ENCODE measurements at places on chromosomes 7 and 10.

- DNase-seq: no peak
These were observed 250.9 kb upstream of the TMEM72 start for GRCh38 chr10:44660271-44660670.

DNA sequence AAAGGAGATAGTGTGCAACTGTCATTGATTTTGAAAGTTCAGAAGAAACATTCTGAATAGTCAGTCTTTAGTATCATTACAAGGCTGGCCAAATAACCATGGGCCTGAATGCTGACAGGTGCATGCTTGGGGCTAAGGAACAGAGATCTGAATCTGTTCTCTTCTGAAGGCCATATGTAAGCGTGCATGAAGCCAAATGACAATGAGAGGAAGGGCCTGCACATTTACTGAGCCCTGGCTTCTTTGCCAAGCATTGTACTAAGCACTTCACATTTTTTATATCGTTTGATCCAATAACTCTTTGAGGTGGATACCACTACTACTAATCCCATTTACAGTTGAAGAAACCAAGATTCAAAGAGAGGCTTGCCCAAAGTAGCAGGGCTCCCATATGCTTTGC lies 22.5 kb upstream of the TIAL1 start:
- no peak for DNase-seq

- DNase-seq: peak; percentile 90
These were observed 179.2 kb downstream of the ST7 start for GRCh38 chr7:117132321-117133120.

DNA sequence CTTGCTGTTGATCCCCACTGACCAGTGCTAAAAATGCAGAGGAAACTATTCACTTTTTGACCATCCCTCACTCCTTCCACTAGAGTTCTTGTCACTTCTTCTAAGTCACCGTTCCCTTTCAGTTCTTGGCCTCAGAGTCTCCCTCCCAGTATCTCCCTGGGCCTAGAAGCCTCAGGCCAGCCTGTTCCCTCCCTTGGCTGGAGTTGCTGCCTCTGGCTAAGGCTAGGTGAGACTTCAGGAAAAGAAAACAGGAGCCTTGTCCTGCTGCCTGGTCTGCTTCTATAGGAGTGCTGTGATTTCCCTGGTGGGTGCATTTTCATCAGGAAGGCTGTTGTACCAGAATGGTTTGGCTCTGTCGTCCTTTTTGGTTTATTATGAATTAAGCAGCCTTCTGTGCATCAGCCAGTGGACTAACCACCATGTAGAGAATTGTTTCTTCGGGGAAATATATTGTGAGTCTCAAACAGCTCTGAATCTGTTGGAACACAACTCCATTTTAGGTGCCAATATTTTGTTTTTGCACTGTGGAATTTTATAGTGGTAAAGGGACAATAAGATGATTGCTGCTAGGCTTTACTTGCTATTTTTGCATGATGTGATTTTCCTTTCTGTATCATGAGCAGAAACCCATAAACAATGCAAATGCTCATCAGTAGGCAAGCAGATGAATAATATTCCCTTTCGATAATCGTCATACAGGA lies 233.4 kb upstream of the FZD1 start:
- no peak for DNase-seq
